Tibial artery (tissue), 4 donors: ENCODE measurements at places on chromosomes 4 and X.

- no peak for DNase-seq
Observed at GRCh38 chr4:186345184-186345583, 79.2 kb downstream of the F11 start.

- DNase-seq: no peak
Observed at GRCh38 chr4:1323635-1324442, 23.2 kb upstream of the UVSSA start.

GRCh38 chrX:39874202-39874816 is 223.4 kb downstream of the BCOR start:
- DNase-seq: no peak

GRCh38 chrX:149638860-149639259 is 7.3 kb upstream of the TMEM185A start:
- no peak for DNase-seq

- no peak for DNase-seq
Observed at GRCh38 chr4:74252933-74253332, 55.3 kb upstream of the EPGN start.

DNA sequence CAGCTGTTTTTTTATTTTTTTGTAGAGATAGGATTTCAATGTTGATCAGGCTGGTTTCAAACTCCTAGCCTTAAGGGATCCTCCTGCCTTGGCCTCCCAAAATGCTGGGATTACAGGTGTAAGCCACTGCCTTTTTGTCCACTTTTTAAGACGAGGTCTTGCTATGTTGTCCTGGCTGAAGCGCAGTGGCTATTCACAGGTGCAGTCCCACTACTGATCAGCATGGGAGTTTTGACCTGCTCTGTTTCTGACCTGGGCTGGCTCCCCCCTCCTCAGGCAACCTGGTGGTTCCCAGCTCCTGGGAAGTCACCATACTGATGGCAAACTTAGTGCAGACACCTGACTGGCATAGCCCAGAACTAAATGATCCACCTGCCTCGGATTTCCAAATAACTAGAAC is 2.3 kb upstream of the NSD2 start:
- DNase-seq: no peak

DNA sequence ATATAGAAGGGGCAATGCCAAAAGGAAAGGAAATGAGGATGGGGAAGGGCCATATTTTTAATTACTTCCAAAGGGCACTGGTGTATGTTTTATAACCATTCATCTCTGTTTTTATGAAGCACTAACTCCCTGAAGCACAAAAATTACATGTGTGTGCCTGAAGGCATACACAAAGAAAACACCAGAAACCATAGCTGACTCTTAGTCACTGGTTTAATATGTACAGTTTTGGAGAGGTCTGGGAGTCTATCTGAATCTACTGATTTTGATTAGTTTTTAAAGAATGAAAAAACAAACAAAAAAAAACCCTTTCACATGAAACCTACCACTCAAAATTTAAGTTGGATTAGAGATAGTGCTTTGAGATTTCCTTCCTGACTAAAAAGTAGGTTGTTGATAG is 438.7 kb downstream of the RPA4 start:
- DNase-seq: no peak

DNA sequence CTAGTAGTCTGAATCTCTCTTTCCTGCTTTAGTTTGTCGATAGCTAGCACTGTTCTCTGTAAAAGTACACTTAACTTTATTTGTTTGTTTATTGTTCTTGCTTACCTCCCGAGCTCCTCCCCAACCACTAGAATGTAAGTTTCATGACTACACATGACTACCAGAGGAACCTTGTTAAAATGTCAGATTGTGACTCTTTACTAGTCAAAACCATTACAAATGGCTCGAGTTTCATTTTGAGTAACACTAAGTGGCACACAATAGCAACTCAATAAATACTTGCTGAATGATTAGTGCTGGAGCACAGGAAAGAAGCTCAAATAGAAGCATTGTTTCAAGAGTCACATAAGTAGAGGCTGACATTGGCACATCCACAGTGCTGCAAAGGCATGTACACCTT is 116.1 kb downstream of the MAPK10 start:
- DNase-seq: no peak

- DNase-seq: no peak
Observed at GRCh38 chr4:27684610-27685011, 824.0 kb downstream of the STIM2 start.

- no peak for DNase-seq
Observed at GRCh38 chr4:84063619-84064018, 435.5 kb downstream of the NKX6-1 start.

GRCh38 chr4:84905646-84906045 is 60.8 kb downstream of the WDFY3 start:
- DNase-seq: no peak

GRCh38 chrX:105314458-105314857 is 94.0 kb upstream of the TEX13A start:
- DNase-seq: no peak

GRCh38 chrX:12844319-12844718 is 22.6 kb upstream of the TLR7 start:
- DNase-seq: no peak

DNA sequence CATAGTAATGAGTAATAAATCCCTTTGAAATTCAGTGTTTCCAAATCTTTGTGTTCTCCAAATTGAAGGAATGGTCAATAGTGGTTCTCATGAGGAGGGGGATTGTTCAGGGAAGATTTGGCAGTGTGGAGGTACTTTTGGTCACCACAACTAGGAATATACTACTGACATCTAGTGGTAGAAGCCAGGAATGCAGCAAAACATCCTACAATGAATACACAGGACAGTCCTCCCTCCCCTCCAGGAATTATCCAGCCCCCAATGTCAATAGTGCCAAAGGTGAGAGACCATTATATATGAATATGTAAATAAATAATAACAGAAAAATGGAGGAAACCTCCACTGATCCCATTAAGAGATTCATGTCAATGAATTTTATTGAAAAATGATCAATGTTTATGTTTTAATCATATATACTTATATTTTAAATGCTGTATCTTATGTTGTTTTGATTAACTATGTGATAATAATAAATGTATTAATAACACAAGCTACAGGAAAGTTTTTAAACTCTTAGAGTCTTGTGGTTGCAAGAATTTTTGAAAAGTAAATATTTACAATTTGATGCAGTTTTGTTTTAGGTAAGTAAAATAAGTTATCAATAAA is 14.4 kb upstream of the FAM9A start:
- DNase-seq: no peak

DNA sequence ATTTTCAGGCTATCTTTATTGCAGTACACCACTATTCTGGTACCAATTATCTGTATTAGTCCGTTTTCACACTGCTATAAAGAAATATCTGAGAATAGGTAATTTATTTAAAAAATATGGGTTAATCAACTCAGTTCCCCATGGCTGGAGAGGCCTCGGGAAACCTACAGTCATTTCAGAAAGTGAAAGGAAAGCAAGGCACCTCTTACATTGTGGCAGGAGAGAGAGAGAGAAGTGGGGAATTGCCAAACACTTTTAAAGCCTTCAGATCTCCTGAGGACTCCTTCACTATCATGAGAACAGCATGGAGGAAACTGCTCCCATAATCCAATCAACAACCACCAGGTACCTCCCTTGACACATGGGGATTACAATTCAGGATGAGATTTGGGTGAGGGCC is 54.7 kb downstream of the AMER1 start:
- no peak for DNase-seq

- DNase-seq: no peak
Observed at GRCh38 chr4:115274545-115274944, 161.1 kb upstream of the NDST4 start.

- no peak for DNase-seq
Observed at GRCh38 chr4:306551-306961, 1.3 kb upstream of the ZNF732 start.

- DNase-seq: no peak
Observed at GRCh38 chr4:38582889-38583470, 81.0 kb upstream of the KLF3 start.

DNA sequence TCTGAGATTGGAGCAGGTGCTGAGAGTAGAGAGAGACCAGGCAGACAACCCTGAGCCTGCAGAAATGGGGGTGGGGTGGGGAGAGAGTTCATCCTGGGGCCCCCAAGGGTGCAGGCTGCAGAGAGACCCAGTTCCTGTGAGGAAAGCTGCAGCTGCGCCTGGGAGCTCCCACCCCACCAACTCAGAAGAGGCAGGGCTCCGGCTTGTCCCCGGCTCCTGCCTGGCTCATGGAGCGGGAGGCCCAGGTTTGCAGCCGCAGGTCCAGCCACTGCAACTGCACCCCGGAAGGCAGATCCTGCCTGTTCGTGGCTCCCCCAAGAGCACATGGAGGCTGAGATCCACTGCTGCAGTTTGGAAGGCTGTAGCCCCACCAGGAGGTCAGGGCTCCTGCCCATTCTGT is 44.2 kb upstream of the DGKK start:
- no peak for DNase-seq

- DNase-seq: no peak
Observed at GRCh38 chr4:41425650-41426049, 112.3 kb upstream of the LIMCH1 start.

GRCh38 chr4:78666830-78667258 is 109.3 kb upstream of the BMP2K start:
- no peak for DNase-seq

DNA sequence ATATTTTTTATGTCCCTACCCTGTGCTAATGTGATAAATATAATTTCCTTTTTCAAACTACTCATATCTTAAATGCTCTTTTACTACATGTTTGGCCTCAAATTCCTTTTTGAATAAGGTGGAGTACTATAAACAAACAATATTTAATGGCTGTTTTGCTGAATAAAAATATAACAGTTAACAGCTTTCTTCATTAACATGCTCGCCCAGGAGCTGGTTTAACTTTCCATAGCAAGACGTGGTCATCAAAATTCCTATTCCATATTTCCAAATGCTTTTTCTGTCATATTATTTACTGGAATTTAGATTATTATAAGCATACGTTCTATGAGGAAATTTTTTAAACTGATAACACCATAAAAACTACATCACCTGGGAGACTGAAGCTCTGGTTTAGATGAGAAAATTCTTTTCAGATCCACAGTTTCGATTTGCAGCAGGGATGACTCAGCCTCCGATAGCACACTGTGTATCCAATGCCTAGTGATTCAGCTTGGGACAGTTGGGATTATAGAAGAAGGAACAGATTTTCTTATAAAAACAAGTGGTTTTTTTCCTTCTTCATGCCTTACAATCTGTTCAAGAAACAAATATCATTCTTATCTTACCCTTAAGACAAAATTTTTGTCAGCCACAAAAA is 129.1 kb downstream of the FBXO8 start:
- DNase-seq: no peak

DNA sequence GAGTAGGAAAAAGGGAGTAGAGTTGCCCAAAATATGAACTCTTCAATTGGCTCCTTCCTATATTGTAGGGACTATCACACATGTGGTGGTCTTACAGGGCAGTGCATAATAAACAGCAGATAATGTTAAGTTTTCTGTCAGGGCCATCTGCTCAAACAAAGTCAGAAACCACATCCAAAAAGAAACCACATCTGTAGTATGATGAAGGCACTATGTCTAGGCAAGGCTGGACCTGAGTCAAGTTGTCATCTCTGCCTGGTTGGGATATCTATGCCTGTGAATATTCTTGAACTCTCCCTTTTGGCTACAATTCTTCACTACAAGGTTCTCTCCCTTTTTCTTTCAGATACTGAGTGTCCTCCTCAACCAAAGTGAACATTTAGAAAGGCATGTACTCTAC is 109.4 kb upstream of the C1GALT1C1 start:
- DNase-seq: no peak

DNA sequence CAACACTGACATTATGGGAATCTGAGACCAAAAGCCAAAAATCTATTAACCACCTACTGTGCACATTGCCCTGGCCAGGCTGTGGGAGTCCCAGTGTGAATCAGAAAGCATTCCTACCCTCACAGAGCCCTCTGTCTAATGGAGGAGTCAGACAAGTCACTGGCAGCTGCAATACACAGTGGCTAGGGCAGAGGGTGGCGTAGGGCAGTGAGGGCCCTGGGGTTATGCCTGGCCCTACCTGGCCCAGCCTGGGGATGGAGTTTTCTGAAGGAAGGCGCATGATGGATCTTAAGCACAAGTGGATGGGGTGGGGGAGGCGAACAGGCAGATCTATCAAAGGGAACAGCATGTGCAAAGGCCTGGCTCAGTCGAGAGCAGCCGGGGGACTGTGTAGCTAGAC is 10.8 kb downstream of the JAKMIP1 start:
- no peak for DNase-seq

- DNase-seq: no peak
Observed at GRCh38 chr4:39367166-39367565, 1.0 kb upstream of the RFC1 start.

DNA sequence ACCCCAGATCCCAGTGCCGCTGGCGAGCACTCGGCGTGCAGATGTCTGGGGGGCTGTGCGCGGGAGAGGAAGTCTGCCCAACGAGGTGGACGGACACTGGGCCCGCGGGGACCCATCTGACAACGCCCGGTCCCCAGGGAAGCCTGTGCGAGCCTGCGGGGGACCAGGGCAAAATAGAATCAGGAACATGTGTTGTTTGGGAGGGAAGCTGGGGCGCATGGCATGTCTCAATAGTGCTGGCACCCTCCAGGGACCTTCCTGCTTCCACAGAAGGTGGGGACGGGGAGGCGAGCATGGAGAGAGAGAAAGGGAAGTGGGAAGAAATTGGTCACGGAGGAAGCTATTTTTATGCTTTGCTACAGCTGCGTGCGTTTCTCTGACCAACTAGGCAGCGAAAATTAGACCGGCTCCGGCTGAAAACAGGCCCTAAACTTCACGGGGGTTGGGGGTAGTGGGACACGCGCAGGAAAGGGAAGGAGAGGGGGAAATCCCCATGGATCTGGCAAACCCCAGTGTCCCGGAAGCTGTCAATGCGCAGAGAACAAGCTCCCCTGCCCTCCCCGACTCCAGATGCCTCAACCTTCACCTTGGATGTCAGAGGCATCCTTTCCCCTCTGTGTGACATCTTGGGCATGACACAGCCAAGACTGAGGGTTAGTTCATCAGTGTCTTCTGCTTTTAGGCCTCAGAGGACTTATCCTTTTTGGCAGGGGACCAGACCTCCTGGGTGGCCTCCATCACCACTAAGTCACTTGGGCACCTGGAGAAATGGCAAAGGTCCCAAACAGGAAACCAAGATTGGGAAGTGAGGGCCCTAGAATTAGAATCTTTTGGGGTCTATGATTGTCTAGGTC is 169.8 kb upstream of the BCOR start:
- peak; percentile 42 for DNase-seq

DNA sequence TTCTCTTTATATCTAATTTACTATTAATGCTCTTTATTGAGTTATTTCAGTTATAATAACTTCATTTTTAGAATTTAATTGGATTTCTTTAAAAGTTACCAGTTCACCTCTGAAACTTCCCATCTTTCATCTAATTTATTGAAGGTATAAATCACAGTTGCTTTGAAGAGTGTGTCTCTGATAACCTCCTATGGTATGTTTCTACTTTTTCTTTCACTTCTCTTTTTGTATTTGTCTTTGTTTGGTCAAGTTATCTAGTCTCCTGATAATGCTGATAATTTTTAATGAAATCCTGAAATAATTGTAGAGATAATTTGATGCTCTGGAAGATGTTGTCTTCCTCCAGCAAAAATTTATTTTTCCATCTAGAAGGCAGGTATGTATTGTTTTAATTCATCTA is 141.6 kb upstream of the NPY2R start:
- DNase-seq: no peak
